ENCODE measurements at places on chromosomes 2 and 18.

DNA sequence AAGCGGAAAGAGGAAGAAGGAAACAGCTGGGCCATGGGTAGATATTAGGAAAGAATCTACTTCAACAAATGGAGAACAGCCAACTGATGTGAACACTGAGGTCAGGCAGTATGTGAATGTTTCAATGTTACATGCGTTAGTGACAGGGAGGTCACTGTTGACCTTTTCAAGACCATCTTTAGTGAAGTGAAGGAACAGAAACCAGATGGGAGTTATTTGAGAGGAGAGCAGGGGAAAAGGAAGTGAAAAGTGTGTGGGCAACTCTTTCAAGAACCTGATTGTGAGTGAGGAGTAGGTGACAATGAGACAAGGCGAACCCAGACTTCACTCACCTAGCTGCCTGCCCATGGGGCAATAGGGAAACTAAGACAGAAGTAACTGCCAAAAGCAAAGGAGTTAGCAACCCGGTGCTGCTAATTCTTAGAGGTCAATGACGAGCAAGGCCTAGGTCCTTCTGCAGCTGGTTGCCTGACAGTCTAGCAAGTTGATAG lies 67.0 kb downstream of the SP3 start:
- no peak for DNase-seq

DNA sequence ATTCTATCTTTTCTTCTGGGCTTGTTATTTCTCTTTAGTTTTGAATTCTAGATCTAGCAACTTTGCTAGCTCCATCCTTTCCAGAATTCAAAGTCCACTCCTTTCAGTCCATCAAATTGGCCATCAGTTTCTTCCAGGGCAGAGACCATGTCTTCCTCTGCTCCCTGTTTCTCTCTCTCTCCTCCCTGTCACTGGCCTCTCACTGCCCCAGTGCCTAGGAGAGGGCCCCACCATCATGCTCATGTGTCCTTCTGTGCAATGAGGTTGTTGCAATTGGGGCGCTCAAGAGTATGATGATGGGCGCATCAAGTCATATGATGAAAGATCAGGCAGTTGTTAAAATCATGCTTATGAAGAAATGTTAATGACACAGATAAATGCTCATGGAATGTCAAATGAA lies 159.2 kb upstream of the HS6ST1 start:
- peak; percentile 54 for DNase-seq

DNA sequence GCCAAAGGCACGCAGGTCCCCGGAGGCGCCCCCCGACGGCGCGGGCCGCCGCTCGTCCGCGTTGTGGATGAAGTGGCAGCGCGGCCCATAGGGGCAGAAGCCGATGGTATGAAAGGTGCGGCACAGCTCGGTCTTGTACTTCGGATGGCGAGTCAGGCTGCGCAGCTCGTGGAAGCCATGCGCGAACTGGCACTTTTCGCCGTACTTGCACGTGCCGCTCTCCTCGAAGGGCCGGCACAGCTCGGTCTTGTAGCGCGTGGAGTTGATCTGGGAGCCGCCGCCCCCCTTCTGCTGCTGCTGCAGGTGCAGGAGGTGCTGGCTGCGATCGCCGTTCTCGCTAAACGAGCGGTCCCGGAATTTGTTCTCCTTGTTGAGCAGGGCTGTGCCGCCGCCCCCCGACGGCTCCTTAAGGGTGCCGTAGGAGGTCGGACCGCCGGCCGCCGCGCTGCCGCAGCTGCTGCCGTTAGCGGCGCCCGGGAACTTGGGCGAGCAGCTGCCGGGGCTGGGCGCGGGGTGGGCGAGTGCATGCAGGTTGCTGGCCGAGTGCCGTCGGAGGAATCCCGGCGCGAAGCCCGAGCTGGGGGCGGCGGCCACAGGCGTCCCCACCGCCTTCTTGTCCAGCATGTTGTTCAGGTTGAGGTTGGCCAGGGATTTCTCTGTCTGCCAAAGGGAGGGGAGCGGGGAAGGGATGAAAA lies 1.2 kb downstream of the ZFP36L2 start:
- DNase-seq, result no peak

DNA sequence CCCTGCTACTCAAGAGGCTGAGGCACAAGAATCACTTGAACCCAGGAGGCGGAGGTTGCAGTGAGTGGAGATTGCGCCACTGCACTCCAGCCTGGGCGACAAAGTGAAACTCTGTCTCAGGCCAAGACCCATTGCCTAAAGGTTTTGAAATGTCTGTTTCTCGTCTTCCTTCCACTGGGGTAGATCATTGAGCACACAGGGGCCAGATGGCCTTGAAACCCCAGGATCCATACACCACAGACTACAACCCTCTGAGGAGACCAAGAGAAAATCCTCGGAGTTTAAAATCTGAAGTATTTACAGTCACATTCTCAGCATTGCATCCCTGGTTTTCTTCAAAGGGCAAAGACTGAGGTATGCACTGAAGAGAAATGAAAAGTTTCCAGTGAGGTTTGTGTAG lies 7.1 kb upstream of the EPAS1 start:
- DNase-seq, result no peak

- no peak for DNase-seq
Observed at GRCh38 chr18:45046228-45046627, 365.5 kb downstream of the SETBP1 start.

DNA sequence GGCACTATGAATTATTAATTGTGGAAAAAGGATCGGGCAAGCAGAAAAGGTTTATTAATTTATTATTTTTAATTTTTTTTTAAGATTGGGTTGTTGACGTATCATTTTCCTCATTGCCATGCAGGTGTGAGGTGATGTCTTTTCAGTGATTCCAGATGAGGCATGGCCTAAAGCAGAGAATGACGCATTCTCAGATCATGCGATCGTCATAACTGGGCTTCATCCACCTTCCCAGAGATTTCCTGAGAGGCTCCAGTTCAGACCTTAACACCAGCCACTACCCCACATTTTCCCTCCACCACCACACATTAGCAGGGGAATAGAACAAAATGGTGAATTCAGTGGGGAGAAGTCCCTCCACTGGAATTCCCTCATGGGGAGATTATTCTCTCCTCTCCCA lies 518.4 kb upstream of the SPHKAP start:
- DNase-seq, result no peak

- DNase-seq, result peak; percentile 42
Observed at GRCh38 chr2:15719566-15720313, 128.1 kb downstream of the DDX1 start.

DNA sequence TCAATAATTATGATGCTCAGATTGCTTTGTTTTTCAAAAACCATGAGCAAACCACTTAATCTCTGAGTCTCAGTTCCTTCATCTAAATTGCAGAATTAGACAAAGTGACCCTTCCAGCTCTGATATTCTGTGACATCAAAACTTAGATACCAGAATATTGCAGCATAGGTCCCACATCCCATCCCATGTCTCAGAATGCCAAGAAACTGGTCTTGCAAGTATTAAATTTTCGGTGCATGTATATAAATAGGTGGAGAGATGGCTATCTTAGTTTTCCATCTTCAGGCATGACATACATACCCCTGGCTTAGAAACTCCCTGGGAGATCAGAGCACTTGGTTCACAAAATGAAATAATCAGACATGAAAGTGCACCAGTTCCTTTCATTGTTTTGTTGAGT lies 39.8 kb downstream of the WDR75 start:
- DNase-seq, result no peak

DNA sequence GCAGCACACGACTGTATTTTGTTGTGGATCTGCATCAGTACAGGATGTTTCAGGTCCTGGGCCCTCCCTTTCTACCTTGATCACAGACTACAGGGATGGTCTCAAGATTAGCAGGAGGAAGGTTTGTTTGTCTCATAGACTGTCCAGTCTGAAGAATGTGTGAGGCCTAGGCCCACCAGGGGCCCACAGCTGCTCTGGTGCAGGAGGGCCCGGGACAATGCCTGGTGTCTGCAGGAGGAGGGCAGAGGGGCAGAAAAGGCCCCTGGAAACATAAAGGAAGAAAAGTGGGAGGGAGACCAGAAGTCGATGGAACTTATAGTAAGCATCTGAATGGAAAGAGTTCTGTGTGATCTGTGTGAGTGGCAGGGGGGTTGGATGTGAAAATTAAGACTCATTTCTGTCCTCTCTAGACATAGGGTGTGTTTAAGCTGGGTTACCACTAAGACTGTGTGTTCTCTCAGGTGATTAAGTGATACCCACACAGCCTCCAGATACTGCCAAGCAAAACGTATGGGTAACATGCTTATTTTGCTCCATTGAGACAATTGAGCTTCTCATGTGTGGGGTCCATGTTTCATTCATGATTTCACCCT lies 33.4 kb upstream of the LPIN2 start:
- DNase-seq, result no peak
